Activated CD4-positive, alpha-beta memory T cell treated with anti-CD3 and anti-CD28 coated beads for 36 hours (primary cell): ENCODE measurements at places on chromosomes 7 and 10. TPM values are rescaled to one million over a fixed set of nuclear protein-coding genes. Genes with fewer than 3 reads are reported as not detected.

GRCh38 chr7:20211376-20211775 lies 5.8 kb downstream of the MACC1 start:
- DNase-seq, result no peak

GRCh38 chr7:151342811-151343210 lies 1.2 kb downstream of the NUB1 start:
- DNase-seq, result no peak

GRCh38 chr7:21941611-21942141 lies 4.0 kb downstream of the CDCA7L start:
- no peak for DNase-seq

GRCh38 chr10:63672491-63672890 lies 151.3 kb downstream of the REEP3 start:
- no peak for DNase-seq

GRCh38 chr7:47380325-47381133 lies 201.4 kb downstream of the TNS3 start:
- no peak for DNase-seq

- DNase-seq, result no peak
These were observed 178.4 kb downstream of the EXOC4 start for GRCh38 chr7:133431134-133431724.

DNA sequence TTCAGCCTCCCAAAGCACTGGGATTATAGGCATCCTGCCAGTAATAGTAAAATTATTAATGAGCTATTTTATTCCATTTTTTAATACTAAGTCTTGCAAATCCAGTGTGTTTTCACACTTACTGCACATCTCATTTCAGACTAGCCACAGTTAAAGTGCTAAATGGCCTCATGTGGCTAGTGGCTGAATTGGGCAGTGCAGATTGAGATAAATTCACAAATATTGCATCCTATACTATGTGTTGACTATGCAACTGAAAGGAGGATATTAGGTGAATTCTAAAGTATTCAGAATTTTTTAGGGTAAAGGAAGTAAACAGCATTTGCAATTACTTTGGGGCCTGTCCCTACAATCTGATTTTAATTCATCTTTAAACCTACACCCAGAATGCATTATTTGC lies 10.2 kb downstream of the APBB1IP start:
- DNase-seq, result no peak

GRCh38 chr7:118218413-118219156 lies 5.9 kb upstream of the ANKRD7 start:
- DNase-seq, result no peak

DNA sequence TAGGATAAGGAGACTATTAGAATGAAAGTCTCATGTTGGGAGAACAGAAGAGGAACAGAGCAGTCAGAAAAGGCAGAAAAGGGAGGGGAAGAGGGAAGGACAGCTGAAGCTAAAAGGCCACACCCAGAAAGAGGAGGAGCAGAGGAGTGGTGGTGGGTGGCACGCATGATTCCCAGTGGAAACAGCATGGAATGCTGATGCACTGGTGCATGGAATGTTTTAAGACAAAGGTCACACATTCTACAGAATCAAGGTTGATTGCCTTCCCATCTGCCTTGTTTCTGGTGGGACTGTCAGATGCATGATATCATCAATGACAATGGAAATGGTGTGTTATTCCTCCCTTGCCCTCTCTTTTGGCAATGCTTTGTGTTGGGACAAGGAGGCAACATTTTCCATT lies 285.4 kb upstream of the MKI67 start:
- DNase-seq, result no peak

GRCh38 chr10:4460267-4460666 lies 365.7 kb upstream of the AKR1E2 start:
- no peak for DNase-seq

DNA sequence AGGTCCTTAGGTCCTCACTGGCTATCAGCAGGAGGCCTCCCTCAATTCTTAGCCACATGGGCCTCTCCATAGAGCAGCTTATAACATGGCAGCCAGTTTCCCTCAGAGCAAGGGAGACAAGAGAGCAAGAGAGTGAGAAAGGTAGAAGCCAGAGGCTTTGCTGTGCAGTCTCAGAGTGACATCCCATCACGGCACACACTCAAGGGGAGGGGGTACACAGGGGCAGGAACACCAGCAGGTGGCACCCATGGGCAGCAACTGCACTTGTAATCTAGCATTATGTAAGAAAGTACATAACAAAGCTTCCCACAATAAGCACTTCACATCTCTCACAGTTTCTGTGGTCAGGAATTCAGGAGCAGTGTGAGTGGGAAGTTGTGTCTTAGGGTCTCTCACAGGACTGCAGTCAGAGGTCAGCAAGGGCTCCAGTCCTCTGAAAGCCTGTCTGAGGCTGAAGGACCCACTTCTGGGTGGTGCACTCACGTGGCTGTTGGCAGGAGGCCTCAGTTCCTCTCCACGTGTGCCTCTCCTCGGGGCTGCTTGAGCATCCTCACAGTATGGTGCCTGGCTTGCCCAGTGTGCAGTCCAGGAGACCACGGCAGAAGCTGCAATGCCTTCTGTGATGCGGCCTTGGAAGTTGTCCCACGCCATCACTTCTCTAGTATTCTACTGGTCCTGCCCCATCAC lies 159.4 kb downstream of the OAT start:
- DNase-seq, result peak; percentile 23

GRCh38 chr7:135326636-135327280 lies 93.1 kb downstream of the STRA8 start:
- no peak for DNase-seq

- DNase-seq, result no peak
These were observed 12.6 kb downstream of the SLC29A4 start for GRCh38 chr7:5295039-5296014.

DNA sequence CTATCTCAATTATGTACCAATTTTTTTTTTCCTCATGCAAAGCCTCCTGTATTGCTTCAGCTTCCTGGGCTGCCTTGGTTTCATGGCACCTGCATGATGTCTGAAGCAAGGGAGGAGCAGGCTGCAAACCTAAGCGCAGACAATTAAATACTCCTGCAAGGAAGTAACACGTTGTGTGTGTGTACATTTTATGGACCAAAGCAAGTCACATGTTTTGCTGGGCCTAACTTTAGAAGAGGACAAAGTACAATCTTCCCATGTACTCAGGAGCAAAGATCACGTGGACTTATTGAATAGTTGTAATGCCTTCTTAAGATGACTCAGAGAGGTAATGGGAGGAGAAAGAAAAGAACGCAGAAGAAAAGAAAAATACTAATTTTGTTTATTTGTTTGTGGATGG lies 944.0 kb upstream of the C7orf33 start:
- no peak for DNase-seq

DNA sequence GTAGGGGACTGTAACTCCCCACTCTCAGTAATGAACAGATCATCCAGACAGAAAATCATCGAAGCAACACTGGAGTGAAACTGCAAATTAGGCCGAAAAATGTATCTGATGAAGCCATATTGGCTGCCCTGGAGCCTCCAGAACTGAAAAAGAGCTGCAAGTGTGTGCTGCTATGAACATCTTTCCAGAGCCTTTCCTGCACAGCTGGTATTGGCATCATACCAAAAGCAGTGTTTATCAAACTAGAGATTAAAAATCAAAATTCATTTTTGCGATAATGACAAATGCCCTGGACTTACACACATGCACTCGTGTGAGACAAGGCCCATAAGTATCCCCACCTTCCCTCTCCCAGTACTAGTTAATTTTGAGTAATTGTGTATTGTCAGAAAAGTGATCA lies 6.8 kb upstream of the CLDN12 start:
- DNase-seq, result no peak

GRCh38 chr10:132934953-132935352 lies 7.4 kb downstream of the CFAP46 start:
- DNase-seq, result no peak

DNA sequence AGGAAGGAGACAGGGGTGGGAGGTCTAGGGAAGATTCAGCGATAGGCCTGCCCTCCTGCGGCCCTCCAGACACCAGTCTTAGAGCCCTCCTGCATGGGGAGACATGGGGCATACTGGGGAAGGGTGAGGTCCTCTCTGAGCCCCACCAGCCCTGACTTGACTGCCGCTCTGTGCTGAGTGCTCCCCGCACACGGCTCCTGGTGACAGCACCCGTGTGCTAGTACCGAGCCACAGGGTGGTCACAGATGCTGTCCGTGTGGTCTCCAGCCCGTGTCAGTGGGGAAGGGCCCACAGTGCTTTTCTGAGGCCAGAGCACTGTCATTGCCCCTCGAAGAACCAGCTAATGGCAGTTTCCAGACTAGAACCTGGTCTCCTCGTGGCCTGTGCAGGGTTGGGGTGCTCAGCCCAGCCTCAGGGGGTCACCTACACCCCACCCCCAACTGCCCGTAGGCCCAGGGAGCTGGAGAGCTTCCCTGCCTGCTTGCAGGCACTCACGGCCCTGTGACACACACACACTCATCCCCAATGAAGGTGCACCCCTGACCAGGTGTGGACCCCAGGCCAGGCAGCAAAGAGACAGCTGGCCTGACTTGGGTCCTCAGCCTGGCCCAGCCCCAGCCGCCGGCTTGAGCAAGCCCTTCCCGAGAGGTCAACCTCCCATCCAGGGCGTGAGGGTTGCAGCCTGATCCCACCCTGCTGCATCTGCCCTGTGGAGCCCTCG lies 86.0 kb upstream of the RET start:
- DNase-seq, result no peak

DNA sequence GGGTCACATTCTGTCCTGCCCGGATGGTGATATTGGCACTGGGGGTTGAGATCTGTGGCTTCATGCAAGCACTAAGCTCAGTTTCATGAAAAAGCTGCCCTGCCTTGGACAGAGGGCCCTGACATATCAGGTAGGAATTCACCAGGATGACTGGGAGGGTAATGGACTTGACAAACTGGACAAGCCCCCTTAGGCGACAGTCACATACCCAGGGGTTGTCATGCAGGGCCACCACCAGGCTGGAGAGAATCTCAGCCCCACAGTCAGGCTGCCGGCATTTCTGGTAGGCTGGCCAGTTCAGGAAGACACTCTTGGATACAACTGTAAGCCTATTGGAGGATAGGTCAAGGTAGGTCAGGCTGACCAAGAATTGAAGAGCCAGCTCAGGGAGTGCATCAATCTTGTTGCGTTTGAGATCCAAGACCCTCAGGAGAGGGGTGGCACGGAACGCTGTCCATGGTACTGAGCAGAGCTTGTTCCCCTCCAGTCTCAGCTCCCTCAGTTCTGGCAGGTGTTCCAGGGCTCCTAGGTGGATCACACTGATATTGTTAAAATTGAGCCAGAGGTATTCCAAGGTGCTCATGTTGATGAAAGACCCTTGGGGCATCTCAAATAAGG lies 824 bp downstream of the LRIT2 start:
- DNase-seq, result no peak

DNA sequence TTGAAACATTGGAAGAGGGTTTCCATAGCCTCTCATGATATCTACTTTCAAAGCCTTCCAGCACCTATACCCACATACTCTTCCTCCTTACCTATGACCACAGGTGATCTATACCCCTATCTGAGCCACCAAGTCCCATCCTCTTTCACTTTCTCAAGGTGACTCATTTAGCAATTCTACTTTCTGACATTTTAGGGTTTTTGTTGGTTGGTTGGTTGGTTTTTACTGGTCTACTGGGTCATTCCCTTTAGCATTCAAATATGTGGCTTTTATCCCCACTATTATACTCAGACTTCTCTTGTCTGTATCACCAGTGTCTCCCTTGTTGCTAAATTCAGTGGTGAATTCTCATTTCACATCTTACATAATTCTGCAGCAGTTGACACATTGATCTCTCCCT lies 130.4 kb upstream of the STEAP4 start:
- no peak for DNase-seq

DNA sequence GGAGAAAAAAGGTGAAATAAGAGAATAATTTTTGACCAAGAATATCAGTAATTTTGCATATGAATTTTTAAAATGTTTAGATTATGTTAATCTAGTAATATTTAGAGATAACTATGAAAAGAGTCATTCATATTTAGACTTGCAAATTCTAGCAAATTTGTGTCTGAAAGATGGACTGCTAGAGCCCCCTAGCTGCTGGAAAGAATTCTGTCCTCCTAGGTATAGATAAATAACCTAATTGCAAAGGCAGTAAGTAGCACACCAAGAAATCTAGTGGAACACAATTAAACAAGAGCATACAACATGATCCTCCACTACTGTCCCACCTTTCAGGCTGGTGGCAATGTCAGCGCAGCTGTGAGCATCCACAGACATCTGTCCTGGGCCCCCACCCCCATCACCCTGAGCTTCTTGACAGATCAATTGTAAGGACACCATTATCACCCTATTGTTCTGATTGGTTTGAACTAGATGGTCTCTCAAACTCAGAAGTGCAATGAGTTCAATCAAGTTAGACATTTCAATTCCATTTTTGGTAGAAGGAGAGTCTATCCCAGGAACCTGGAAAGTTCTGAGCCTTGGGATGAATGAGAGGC lies 15.0 kb upstream of the GFRA1 start:
- no peak for DNase-seq

Gene STEAP2
- total RNA-seq, result not detected

Gene TAS2R3
- 0.63 TPM for total RNA-seq

Gene GDF2
- total RNA-seq, result not detected

Gene PKD2L1
- total RNA-seq, result not detected

Gene GBX1
- not detected for total RNA-seq

Gene ANXA8
- not detected for total RNA-seq

Gene INSYN2A
- total RNA-seq, result not detected

Gene SEMA3C
- total RNA-seq, result not detected

Gene PVRIG
- total RNA-seq, result 21.0 TPM

Gene KCNIP2
- total RNA-seq, result 1.8 TPM
